ENCODE measurements at places on chromosomes 5 and 9. TPM values are rescaled to one million over a fixed set of nuclear protein-coding genes. Genes with fewer than 3 reads are reported as not detected.

The ATP10B gene
- not detected for total RNA-seq

The CDC25C gene
- 7.9 TPM for total RNA-seq

The TICAM2 gene
- total RNA-seq: 1.4 TPM

The PWWP2A gene
- 16.0 TPM for total RNA-seq

The ZNF366 gene
- 18.2 TPM for total RNA-seq

The APBA1 gene
- 22.5 TPM for total RNA-seq

Data from vein endothelial cell (primary cell).